ENCODE measurements at places on chromosomes 3 and 15.

DNA sequence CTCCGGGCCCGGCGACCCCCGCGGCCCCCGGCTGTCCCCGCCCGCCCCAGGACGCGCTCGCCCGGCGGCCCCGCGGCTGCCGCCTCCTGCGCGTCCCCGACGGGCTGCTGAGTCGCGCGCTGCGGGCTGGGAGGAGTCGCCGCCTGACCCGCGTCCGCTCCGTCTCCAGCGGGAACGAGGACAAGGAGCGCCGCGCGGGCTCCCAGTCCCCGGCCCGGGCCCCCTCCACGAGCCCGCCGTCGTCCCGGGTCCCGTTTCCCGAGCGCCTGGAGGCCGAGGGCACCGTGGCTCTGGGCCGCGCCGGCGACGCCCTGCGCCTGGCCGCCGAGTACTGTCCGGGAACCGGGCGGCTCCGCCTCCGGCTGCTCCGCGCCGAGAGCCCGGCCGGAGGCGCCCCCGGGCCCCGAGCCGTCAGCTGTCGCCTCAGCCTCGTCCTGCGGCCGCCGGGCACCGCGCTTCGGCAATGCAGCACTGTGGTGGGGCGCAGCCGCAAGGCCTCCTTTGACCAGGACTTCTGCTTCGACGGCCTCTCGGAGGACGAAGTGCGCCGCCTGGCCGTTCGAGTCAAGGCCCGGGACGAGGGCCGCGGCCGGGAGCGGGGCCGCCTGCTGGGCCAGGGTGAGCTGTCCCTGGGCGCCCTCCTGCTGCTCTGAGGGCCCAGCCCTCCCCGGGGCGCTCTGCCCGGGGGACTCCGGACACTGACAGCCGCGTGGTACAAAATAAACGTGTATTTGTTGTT, 1.5 kb downstream of the C2CD4A start:
- peak; percentile 33 for DNase-seq

GRCh38 chr15:39817892-39818291, 35.3 kb upstream of the FSIP1 start:
- no peak for DNase-seq

DNA sequence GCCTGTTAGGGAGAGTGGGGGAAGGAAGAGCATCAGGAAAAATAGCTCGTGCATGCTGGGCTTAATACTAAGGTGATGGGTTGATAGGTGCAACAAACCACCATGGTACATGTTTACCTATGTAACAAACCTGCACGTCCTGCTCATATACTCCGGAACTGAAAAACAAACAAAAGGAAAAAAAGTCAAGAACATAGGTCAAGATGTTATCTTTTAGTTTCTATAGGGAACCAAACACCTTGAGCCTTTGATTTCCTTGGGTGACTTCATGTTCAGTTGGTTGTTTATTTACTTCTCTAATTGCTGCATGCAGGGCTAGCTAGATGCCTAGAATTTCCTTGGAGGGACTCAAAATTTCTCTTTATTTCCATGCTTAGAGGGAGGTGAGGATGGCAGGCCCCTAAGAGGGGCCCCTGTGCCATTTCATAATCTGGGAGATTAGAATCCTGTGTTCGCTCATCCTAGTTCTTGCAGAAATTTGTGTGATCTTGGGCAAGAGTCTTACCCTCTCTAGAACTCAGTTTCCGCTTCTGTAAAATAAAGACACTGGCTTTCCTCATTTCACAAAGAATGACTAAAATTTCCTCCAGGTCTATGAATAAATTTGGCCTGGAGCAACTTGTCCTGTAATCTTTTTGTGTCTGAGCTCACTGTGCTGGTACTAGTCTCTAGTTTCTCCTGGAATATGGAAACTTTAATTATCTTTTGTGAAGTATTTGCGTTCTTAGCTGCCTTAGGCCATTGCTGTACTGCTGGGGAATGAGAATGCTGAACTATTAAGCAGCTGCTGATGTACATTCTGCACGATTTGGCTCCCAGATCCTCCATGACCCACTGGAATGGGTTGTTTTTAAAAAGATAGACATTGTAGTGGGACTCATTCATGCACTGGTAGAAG, 457.5 kb downstream of the EDEM1 start:
- DNase-seq = no peak

DNA sequence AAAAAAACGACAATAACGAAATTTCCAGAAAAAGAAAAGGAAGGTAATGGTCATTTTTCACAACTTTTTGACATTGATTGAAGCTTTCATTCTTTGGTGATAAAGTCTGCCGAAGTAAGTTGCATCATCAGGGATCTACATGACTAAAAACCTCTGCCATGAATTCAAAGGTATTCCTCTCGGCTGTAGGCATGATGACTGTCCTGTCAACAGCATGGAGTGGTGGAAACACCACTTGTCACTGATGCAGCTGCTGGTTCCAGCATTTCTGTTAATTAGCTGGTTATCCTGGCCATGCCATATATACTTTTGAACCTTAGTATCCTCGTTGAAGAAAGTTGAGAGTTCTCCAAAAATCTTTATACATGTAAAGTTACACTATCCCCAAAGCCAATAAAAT, 859.0 kb upstream of the ARPP21 start:
- no peak for DNase-seq

- no peak for DNase-seq
These were observed 2.2 kb downstream of the SLC12A6 start for GRCh38 chr15:34335176-34336032.
